ENCODE measurements at places on chromosomes 6 and 20.

DNA sequence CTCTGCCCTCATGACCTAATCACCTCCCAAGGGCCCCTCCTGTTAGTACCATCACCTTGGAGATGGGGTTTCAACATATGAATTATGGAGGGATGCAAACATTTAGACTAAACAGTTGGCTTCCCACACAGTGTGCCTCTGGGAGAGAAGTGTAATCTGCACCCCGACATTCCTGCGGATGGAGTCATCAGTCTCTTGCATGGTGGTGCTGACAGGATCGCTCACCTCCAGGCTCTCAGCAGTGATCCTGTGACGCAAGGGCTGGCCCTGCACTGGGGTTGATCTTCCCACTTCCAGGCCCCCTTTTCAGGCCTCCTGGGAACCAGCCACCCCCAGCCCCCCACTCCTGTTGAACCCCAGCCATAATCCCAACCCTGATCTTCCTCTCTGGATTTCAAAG is 16.0 kb upstream of the PI16 start:
- no peak for DNase-seq

DNA sequence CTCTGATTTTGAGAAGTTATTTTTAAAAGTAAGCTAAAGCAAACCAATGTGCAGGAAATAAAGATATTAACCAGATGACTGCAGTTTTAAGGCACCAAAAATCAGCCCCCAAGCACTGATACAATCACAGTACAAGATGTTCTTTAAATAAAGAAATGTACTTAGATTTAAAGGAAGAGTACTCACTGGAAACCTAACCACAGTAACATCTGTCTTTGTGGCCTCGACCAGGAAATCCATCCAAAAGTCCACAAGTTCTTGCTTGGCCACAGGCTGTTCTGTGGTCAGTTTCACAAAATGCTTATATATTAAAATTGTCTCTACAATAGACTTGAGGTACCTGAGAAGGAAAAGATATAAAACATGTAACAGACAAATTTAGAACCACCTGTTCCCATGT is 105.9 kb upstream of the MAP7 start:
- no peak for DNase-seq

DNA sequence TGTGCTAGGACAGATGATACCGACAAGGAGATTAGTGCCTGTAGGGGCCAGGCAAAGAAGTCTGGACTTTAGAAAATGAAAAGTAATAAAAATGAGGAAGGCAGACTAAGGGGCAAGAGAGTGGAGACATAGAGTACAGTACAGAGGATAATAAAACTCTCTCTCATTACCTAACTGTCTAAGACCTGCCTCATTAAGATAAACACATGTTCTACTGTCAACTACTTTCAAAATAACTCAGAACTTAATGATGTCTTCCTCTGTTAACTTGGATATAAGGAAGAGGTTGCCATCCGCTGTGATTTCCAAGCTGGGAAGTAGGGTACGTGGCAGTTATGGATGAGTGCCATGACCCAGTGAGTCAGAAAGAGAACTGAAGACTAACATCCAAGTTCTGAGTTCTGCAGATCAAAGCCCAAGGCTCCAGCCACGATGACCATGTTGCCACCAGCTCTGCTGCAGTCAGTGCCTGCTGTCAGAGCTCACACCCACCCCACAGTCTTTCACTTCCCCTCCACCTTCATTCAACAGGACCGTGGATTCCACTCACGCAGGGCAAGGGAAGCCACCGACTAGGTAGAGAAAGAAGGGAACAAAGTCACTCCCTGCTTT is 81.8 kb downstream of the KIF16B start:
- no peak for DNase-seq

- no peak for DNase-seq
Observed at GRCh38 chr6:21748343-21749056, 154.9 kb downstream of the SOX4 start.

GRCh38 chr6:43250992-43251373 is 7.7 kb downstream of the TTBK1 start:
- DNase-seq: no peak

GRCh38 chr20:32233286-32233685 is 25.6 kb downstream of the POFUT1 start:
- no peak for DNase-seq

DNA sequence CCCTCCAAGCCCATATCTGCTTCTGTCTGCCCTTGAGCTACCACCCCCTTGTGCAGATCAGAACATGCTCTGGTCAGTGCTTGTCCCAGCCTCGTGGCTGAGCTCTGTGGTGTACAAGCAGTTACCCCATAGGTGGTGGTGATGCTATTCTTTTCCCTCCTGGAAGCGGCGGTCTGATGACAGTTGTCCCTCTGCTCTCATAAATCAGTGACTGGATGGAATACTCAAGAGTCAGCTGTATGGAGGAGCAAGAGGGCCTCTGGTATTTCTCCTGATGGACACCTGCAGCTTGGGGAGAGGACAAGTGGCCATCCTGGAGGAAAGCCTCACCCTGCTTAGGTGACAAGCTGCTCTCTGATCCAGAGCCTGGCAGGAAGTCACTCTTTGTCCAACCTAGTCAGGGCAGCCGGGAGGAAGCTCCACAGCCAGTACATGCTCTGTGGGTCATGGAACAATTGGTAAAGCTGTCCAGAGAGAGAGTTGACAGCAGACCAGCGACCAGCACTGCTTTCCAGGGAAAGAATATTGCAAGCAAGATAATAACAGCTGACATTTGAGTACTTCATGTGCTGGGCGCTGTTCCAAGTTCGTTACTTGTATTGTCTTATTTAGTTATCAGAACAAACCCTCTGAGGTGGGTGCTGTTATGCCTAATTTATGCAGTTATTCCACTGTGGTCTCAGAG is 47.1 kb downstream of the SCAND1 start:
- no peak for DNase-seq

DNA sequence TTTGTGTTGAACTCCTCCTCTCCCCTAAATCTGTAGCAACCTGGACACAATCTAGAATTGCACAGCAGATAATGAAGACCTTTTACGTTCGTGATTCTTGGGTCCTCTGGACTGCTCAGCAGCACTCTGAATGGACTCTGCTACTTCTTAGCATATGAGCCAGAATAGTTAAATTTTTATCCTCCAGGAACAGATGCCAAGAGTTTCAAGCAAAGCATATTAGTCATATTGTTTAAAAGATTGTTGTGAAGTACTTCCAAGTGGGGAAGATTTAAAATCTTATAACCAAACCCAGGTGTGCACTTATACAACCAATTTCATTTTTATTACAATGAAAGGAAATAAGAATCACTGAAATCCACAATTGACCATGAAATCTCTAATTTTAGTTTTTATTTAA is 118.9 kb upstream of the EXOC2 start:
- no peak for DNase-seq

All from stimulated activated naive CD4-positive, alpha-beta T cell (primary cell).